ENCODE measurements at places on chromosomes 13 and 19. TPM values are rescaled to one million over a fixed set of nuclear protein-coding genes. Genes with fewer than 3 reads are reported as not detected.

ZNF564 gene
- 12.3 TPM for total RNA-seq

PSG1 gene
- total RNA-seq = 0.39 TPM

ZNF823 gene
- total RNA-seq = 6.7 TPM

MAMSTR gene
- total RNA-seq = 1.7 TPM

TMC4 gene
- total RNA-seq = not detected

ATCAY gene
- total RNA-seq = under 0.01 TPM

LMTK3 gene
- total RNA-seq = 0.11 TPM

BST2 gene
- total RNA-seq = 0.65 TPM

ADGRE3 gene
- not detected for total RNA-seq

ZNF560 gene
- 0.39 TPM for total RNA-seq

RGS9BP gene
- total RNA-seq = 0.26 TPM

FCHO1 gene
- 0.43 TPM for total RNA-seq

TEAD2 gene
- total RNA-seq = 21.3 TPM

LRRC63 gene
- total RNA-seq = not detected

ZNF555 gene
- total RNA-seq = 9.2 TPM

PLIN5 gene
- total RNA-seq = not detected

ERICH6B gene
- not detected for total RNA-seq

FBXO27 gene
- 1.8 TPM for total RNA-seq

TBXA2R gene
- 4.7 TPM for total RNA-seq

ZNF43 gene
- total RNA-seq = 9.9 TPM

ACER1 gene
- not detected for total RNA-seq

DPF1 gene
- total RNA-seq = 1.4 TPM

POU4F1 gene
- not detected for total RNA-seq

SOHLH2 gene
- 0.86 TPM for total RNA-seq

UPK1A gene
- total RNA-seq = not detected

SOX1 gene
- not detected for total RNA-seq

THSD8 gene
- total RNA-seq = not detected

ITGBL1 gene
- 100 TPM for total RNA-seq

CGB7 gene
- 0.13 TPM for total RNA-seq

CCDC8 gene
- 21.6 TPM for total RNA-seq

ERICH4 gene
- not detected for total RNA-seq

FXYD5 gene
- 64.4 TPM for total RNA-seq

CYP2S1 gene
- not detected for total RNA-seq

DPRX gene
- total RNA-seq = not detected

CRLF1 gene
- total RNA-seq = 49.8 TPM

CTXN1 gene
- 1.3 TPM for total RNA-seq

POSTN gene
- total RNA-seq = 98.8 TPM

PAK4 gene
- 8.2 TPM for total RNA-seq

ATP4A gene
- not detected for total RNA-seq

PSG7 gene
- total RNA-seq = not detected

LILRB3 gene
- not detected for total RNA-seq

RB1 gene
- total RNA-seq = 34.6 TPM

HS6ST3 gene
- total RNA-seq = not detected

All from articular chondrocyte of knee joint (primary cell).